Cortex of kidney (tissue), 1 donor: ENCODE measurements at places on chromosomes 5 and 9.

GRCh38 chr5:123496892-123497291 is 15.1 kb upstream of the CSNK1G3 start:
- DNase-seq = no peak

- no peak for DNase-seq
These were observed 14.3 kb downstream of the OTULINL start for GRCh38 chr5:14595891-14596290.

DNA sequence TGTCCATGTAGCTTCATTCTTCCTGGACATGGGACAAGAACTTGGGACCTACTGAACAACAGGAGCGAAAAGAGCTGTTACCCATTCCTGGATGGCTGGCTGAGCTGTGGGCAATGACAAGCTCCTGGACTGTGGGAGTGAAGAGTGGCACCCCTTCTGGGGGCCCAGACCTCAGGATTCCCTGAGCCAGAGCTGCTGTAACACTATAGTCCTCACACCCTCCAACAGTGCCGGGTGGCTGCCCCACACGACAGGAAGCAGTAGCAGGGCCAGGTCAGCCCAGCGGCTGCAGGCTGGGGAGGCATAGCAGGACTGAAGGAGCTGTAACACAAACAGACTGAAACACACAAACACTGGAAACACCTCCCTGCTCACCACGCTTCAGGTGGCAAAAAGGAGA is 169.7 kb upstream of the IRX2 start:
- no peak for DNase-seq

GRCh38 chr5:142097681-142098080 is 10.9 kb upstream of the NDFIP1 start:
- no peak for DNase-seq

DNA sequence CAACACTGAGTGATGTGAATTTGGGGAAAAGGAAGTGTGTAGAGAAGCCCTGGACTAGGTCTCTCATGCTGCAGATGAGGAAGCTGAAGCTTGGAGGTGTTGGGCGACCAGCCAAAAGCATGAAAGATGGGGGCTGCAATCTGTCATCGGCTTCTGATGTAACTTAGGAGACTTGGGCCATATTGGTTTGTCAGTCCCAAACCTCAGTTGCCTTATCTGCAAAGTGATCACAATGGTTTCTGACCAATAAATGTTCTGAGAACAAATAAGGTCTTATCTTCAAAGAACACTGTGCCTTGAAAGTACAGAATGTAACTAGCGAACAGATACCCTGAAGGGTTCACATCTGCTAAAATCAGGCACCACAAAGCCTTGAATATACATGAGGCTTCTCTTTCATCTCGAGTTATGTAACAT is 198.4 kb upstream of the NR3C1 start:
- no peak for DNase-seq

DNA sequence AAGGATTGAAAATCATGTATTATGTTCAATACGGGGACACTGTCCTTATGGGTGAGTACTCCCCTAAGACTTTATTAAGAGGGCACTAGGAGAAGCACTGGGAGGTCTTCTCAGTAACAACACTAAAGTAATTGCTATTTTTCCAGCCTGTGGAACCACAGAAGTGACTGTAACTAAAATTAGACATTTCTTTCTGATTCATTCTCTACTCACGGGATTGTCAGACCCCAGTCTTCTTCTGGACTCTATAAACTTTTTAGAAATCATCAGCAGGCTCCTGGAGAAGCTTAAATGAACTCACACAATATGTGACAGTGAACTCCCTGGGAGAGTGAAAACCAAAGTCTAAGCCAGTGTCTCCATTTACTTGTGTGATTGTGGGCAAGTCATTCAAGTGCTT is 14.5 kb downstream of the TLR4 start:
- DNase-seq = no peak

DNA sequence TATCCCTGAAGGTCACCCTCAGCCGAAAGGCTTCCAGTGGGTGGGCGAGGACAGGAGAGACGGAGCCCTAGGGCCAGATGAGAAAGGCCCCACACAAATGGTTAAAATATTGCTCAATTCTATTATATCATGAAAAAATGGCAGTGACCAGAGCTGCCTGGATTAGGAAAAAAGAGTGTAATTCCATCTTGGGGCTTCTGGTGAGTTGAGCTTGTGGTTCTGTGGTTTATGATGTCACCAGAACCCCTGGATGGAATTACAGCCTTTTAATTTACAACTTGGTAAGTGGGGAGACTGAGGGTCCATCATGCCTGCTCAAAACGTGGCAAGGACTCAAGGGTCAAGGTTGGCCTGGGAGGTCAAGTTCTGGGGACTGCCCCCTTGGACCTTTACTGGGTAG is 55.5 kb upstream of the STC2 start:
- DNase-seq = no peak

DNA sequence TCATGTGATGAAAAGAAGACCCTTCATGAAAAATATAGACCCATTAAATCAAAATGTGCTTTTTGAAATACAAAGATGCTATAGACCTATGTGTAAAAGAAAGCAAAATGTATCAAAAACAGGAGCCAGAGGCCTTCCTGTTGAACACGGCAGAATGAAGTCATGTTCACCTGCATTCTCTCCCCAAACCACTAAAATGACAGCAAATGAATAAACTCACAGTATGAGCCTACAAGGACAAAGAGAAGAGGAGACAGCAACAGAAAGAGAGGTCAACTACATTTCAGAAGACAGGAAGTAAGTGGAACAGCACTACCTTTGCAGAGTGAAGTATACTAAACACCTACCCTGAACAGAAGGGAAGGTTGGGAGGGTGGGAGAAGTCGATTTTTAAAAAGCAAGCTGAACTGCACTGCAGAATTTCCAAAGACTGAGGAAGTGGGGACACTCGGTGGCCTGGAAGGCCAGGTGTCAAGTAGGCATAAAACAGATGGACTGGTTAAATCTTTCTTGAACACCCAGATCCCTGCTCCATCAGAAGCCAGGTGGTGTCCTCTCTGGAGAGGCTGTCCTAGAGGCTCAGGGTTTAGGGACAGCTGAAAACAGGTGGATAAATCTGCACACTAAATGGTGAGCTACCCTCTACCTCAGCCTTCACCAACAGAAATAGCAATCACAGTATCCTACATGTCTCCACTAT is 48.9 kb downstream of the MED27 start:
- no peak for DNase-seq

GRCh38 chr5:176995896-176996767 is 10.4 kb downstream of the UIMC1 start:
- no peak for DNase-seq

- DNase-seq = no peak
These were observed 116.7 kb downstream of the GNA14 start for GRCh38 chr9:77531400-77531799.

DNA sequence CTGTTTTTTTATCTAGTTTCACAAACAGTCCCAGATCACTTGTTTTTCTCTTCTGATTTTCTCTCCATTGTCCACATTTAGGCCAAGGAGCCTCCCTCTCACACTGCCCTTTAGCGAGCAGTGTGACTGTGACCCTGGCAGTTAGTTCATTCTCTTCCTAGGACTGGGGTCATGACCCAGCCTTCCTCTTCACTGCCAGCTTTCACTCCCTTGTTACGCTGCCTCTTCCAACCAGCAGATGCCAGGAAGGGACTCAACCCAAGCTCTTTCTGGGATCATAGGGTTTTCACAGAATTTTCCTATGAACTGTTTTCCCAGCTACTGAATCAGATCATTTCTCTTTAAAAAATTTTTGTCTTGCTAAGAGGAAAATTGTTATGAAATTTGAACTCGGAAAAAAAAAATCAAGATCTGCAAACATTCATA is 70.9 kb downstream of the LMNB1 start:
- no peak for DNase-seq

DNA sequence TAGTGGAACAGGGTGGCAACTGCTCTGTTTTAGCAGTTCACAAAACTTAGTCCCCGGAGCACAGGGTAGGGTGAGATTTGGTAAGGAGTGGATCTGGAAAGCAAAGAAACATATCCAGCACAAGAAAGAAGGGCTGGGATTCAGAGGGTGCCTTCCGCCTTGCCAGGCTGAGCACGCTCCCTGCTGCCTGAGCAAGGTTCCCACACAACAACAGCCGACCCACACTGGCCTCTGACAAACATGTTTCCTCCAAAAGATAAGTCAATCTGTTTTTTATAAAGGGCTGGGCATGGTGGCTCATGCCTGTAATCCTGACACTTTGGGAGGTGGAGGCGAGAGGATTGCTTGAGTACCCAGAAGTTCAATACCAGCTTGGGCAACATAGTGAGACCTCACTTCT is 45.8 kb downstream of the RAB3C start:
- no peak for DNase-seq

- no peak for DNase-seq
These were observed 39.1 kb downstream of the ANGPTL2 start for GRCh38 chr9:127083138-127083980.

DNA sequence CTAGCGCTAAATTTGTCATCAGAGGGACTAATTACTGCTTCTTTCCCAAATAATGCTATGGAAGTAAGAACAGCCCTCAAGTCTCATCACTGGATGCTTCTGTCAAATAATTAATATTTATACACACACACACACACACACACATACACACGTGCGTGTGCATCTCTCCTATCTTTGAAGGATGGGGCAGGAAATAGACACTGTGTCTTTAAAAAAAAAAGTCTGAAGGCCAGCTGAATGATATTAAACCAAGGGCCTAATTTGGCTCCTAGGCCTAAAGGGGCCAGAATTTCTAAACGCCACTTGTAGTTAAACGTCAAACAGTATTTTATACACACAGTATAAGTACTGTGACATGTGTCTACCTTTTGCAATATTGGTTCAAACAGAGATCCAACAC is 3.3 kb downstream of the SLF1 start:
- no peak for DNase-seq

DNA sequence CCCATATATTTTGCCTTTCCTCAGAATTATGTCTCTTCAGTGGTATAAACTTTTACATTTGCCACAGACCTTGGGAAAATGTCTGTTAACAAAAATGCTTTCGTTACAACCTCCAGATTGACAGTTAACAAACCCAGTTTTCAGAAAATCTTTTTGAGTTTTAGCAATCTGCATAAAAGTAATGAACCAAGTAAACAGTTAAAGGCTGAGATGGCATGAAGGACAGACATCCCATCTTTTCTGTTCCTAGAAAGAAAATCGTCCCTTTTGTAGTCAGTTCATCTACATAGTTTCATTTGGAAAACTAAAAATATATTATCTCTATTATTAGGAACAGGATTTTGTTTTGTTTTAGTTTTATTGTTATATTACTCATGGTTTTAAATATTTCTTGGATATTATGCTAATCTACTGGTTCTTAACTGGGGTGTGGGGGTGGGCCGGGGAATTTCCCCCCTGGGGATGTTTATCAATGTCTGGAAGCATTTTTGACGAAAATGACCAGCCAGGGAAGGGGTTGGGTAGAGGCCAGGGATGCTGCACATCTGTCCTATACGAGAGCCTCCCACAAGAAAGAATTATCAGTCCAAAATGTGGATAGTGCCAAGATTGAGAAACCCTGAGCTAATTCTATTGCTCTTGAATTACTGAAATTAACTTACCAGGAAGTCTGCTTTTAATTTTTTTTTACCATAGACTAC is 11.9 kb downstream of the FYB1 start:
- DNase-seq = no peak

DNA sequence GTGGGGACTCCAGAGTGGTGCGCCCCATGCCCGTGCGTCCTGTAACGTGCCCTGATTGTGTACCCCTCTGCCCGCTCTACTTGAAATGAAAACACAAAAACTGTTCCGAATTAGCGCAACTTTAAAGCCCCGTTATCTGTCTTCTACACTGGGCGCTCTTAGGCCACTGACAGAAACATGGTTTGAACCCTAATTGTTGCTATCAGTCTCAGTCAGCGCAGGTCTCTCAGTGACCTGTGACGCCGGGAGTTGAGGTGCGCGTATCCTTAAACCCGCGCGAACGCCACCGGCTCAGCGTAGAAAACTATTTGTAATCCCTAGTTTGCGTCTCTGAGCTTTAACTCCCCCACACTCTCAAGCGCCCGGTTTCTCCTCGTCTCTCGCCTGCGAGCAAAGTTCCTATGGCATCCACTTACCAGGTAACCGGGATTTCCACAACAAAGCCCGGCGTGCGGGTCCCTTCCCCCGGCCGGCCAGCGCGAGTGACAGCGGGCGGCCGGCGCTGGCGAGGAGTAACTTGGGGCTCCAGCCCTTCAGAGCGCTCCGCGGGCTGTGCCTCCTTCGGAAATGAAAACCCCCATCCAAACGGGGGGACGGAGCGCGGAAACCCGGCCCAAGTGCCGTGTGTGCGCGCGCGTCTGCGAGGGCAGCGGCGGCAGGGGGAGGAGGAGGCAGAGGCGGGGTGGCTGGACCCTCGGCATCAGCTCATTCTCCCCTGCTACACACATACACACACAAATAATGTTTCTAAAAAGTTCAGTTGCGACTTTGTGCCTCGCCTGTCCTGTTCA is 668 bp downstream of the GLIS3 start:
- DNase-seq = no peak

DNA sequence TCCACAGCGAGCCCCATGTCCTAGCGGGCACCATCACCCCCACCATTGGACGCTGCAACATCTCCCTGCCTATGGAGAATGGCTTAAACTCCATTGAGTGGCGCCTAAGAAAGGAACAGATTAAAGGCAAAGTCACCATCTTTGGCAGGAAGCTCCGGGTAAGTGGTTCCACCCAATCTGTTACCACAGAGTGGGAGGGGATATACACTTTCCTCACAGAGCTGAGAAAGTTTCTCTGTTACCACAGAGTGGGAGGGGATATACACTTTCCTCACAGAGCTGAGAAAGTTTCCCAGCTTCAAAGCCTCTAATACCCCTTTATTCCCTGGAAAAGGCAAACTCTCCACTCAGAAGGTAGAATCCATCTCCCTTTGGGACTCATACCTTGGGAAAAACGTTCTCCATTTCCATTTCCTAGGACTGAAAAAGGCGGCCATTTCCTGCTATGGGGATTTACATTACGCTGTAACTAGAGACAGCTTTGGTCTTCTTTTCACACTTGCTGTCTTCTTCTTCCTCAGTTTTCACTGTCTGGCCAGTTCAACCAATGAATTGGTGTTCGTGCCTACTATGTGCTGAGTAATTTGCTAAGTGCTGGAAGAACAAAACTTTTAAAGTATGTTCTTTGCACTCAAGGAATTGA is 63.4 kb upstream of the WWC1 start:
- DNase-seq = no peak

DNA sequence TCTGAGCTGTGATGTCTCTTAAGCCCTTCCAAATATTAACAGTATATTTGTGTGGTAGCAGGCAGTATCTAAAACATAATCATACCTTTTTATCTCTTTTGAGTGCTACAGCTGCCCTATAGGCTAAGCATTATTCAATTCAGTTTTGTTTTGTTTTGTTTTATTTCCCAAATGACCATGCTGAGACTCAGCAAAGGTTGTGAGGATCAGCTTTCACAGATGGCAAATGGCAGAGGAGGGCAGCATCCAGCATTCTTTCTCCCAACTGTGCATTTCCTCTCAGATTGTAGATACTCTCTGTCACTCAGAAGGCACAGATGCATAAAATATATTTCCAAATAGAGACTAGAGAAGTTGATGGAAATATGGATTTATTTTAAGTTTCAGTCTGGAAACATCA is 90.7 kb downstream of the DAPK1 start:
- no peak for DNase-seq

GRCh38 chr5:132385326-132386105 is 16.0 kb downstream of the SLC22A5 start:
- DNase-seq = no peak
